ENCODE measurements at places on chromosomes 4 and X.

DNA sequence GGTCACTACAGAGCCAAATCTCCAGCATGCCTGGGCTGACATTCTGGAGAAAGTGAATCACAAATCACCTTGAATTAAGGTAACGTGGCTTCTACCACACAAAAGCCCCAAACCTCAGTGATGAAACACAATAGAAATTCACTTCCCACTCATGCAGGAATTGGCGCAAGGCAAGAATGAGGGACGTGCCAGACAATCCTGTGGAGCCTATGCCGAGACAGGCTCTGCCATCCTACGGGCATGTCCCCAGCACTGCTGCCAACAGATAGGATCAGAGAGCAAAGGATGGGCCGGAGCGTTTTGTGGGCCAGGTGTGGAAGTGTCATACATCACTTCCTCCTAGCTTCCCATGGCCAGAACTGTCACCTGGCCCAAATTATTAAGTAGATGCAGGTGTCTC, 118.0 kb downstream of the IRF2 start:
- no peak for DNase-seq

- no peak for DNase-seq
Observed at GRCh38 chr4:34845926-34846325, 1398.4 kb downstream of the ARAP2 start.

GRCh38 chr4:170139764-170140163, 50.0 kb upstream of the AADAT start:
- DNase-seq = no peak

GRCh38 chr4:4269331-4269731, 20.6 kb downstream of the LYAR start:
- no peak for DNase-seq
